ENCODE measurements at places on chromosomes 1 and 21. TPM values are rescaled to one million over a fixed set of nuclear protein-coding genes. Genes with fewer than 3 reads are reported as not detected.

GRCh38 chr1:212413902-212414327, 771 bp downstream of the PACC1 start:
- no peak for DNase-seq

DNA sequence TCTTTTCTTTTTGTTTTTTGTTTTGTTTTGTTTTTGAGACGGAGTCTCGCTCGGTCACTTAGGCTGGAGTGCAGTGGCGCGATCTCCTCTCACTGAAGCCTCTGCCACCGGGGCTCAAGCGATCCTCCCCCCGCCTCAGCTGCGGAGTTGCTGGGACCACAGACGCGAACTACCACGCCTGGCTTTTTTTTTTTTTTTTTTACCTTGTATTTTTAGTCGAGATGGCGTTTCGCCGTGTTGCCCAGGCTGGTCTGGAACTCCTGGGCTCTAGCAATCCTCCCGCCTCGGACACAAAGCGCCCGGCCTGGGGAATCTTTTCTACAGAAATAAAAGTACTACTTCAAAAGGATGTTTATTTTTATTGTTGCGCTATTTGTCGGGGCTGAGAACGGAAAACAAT, 1.1 kb upstream of the SETDB1 start:
- peak; percentile 77 for DNase-seq

DNA sequence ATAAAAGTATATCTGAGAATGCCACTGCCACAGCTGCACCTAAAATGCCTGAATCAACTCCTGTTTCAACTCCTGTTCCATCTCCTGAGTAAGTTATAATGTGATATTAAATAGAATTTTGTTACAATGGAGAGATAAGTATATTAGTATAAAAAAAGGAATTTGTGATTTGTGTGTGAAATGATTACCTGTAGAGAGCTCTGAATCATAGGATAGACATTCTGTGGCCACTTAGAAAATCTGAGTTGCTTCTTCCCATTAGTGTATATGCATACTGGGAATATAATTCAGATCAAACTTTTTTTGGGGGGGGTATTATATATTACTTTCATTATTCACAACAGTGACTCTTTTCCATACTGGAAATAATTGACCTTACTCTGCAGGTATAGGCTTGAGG, 52.9 kb downstream of the SUCO start:
- no peak for DNase-seq

DNA sequence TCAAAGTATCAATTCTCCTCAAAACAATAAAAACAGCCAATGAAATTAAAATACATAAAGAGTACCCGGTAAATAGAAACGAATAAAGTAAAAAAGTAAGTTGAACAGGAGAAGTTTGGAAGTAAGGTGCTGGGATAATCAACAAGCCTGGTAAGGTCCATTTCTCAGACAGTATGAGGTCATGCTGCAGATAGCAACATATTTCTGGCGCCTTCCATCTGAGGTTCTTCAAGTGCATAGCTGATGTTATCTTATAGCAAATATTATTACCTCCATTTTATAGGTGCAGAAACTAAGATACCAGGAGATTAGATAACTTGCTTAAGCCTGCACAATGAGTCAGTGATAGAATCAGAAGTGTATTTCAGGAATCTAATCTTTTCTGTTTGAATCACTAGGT, 23.7 kb upstream of the CEP350 start:
- no peak for DNase-seq

- no peak for DNase-seq
These were observed 21.7 kb downstream of the RHBG start for GRCh38 chr1:156390469-156391365.

DNA sequence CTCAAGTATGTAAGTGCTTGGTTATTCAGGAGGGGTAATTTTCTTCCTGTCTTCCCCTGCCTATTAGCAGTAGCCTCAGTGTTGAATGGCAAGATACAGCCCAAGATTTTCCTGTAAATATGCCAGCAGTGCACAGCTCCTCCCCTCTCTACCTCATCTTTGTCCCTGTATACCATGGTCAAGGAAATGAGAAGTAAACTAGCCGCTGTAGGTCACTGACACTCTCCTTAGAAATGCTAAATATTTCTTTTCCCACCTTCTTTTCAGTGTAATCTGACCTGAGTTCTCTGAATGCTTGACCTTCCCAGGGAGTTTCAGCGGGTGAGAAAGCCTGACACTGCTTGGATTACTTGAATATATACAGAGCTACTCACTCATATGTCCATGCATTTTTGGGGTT, 84.1 kb upstream of the ZNF326 start:
- no peak for DNase-seq

DNA sequence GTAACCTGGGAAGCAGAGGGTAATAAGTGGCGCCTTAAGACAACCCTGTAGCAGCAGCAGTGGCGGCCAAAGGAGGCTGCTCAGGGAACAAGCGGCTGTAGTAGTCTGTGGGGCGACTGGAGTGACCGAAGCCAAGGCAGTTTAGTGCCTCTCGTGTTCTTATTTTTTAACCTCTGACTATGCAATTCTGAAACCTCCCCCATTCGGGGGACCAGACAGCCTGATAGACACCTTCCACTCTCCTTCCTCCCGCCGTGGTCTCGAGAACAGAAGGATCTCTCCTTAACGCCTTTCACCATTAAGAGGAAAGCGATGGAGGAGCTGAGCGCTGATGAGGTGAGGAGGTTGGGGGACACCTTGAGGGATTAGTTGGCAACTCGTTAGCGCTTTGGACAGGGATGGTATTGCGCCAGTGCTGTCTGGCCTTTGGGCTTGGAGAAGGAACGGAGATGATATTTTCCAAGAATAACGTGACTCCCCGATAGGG, 644 bp downstream of the UBE4B start:
- no peak for DNase-seq

- DNase-seq = peak; percentile 79
These were observed 20.2 kb downstream of the MRPL37 start for GRCh38 chr1:54220004-54220811.

The STYXL2 gene
- not detected for total RNA-seq

The ELF3 gene
- total RNA-seq = 2.9 TPM

The ADCY10 gene
- total RNA-seq = 0.38 TPM

The AIRE gene
- total RNA-seq = 0.10 TPM

The SLX9 gene
- 16.8 TPM for total RNA-seq

The OR2M7 gene
- not detected for total RNA-seq

The NBPF1 gene
- 33.7 TPM for total RNA-seq

The CDC42SE1 gene
- total RNA-seq = 236 TPM

The FRRS1 gene
- 3.8 TPM for total RNA-seq

All from spleen (tissue), 13 donors.